Dorsolateral prefrontal cortex (tissue), 122 donors: ENCODE measurements at places on chromosomes 12 and 14.

DNA sequence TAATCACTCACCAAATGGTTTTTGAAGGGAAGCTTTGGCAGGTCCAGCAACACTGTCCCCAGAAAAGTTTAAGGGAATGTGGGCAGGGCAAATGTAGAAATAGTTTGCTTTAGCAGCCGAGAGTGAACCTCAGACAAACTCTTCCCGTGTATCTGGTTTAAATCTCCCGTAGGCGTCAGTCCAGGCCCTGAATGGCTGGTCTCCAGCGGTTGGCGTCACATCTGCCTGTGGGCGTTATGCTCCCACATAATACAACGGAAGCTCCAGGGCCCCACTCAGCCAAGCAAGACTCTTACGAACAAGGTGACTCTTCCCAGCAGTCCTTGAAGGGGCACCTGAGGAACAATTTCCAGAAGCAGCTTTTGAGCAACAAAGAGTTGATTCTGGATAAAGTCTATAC lies 942 bp downstream of the ZC2HC1C start:
- DNase-seq: no peak

GRCh38 chr12:1918081-1918883 lies at the start of gene CACNA2D4:
CACNA2D4 (minus strand) TSS chr12:1918652; CDS start chr12:1918473, 179 bp downstream.
- DNase-seq: peak; percentile 13

GRCh38 chr12:76460807-76461206 lies 98.8 kb downstream of the OSBPL8 start:
- no peak for DNase-seq

- peak; percentile 20 for DNase-seq
Observed at GRCh38 chr14:73833530-73834260, 17.9 kb upstream of the PTGR2 start.
